ENCODE measurements at places on chromosomes 6 and 20.

- DNase-seq, result no peak
Observed at GRCh38 chr6:116330511-116330910, 40.2 kb upstream of the DSE start.

DNA sequence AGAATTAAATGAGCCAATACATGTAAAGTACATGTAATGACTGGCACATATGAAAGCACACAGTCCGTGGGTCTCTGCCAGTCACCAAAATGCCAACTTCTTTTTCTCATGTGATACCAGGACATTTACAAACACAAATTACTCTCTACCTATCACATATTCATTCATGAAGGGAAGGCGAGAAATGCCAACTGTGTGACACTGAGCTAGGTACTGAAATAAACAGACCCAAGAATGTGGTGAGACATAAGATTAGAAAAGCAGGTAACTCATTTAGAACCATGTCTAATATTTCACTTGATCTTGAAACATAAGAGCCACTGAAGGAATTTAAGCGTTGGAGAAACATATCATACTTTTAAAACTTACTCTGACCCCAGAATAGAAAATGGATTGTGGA lies 41.4 kb downstream of the HBS1L start:
- no peak for DNase-seq

- DNase-seq, result no peak
Observed at GRCh38 chr6:65707126-65707826, at the start of gene EYS. Gene EYS (minus strand): TSS chr6:65707226. CDS start chr6:65495410, 211,816 bp downstream.

GRCh38 chr6:131811500-131811899 lies 3.7 kb downstream of the ENPP1 start:
- DNase-seq, result peak; percentile 7
